ENCODE measurements at places on chromosomes 13 and 19.

DNA sequence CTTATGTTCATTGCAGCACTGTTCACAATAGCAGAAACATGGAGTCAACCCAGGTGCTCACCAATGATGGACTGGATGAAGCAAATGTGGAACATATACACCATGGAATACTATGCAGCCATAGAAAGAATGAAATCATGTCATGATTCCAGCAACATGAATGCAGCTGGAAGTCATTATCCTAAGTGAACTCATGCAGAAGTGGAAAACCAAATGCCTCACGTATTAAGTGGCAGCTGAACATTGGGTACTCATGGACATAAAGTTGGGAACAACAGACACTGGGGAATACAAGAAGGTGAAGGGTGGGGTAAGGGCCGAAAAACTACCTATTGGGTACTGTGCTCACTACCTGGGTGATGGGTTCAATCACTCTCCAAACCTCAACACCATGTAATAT, 915.9 kb downstream of the UQCRFS1 start:
- no peak for DNase-seq

DNA sequence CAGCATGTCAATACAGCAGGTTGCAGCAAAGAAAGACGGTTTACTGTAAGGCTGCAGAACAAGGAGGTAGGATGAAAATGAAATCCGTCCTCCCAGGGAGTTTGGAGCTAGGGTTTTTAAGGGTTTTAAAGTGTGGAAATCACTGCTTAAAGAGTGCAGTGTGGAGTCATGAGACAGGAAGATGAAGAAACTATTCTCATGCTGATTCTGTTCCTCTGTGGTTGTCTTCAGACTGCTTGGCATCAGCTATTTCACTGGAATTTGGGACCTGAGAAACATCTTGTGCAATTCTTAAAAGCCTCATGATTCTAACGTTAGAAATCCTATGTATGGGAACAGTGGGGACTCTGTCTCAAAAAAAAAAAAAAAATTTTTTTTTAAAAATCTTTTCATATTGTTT, 11.4 kb downstream of the ZNF331 start:
- DNase-seq = no peak

GRCh38 chr13:71156550-71156949, 710.5 kb downstream of the DACH1 start:
- no peak for DNase-seq

GRCh38 chr13:113514847-113515246, 24.3 kb upstream of the DCUN1D2 start:
- DNase-seq = no peak

- no peak for DNase-seq
These were observed 141.9 kb downstream of the SLC7A1 start for GRCh38 chr13:29453617-29454011.

- DNase-seq = no peak
These were observed 1053.6 kb upstream of the MIR17HG start for GRCh38 chr13:90293793-90294361.

- DNase-seq = no peak
These were observed 163.6 kb downstream of the DIAPH3 start for GRCh38 chr13:60000081-60000480.

GRCh38 chr13:103788061-103788652, 721.9 kb upstream of the SLC10A2 start:
- no peak for DNase-seq

DNA sequence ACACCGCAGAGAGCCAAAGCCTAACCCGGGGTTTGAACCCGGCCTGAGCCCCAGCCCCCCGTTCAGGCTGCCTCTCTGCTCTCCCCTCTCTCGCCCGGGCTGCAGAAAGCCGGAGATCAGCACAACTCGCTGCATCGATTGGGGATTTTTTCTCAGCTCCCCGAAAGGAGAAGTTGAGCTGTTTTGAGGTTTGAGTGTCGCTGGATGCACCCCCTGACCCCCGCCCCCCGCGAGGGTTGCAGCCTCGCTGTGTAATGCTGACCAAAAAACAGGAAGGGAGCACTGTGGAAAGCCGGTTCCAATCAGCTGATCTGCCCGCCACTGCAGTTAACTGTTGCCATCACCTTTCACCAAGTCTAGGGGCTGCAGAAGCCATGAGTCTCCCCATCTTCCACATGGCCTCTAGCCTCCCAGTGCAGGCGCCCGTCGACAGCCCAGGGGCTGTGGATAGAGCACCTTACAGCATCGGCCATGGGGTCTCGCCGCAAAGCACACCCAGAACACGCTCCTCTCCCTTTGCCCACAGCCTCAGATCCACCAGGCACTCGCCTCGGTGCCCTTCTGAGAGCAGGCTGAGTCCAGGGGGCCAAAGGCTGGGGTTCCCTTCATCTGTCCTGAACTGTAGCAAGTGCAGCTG, 34.5 kb downstream of the MYO9B start:
- DNase-seq = no peak

DNA sequence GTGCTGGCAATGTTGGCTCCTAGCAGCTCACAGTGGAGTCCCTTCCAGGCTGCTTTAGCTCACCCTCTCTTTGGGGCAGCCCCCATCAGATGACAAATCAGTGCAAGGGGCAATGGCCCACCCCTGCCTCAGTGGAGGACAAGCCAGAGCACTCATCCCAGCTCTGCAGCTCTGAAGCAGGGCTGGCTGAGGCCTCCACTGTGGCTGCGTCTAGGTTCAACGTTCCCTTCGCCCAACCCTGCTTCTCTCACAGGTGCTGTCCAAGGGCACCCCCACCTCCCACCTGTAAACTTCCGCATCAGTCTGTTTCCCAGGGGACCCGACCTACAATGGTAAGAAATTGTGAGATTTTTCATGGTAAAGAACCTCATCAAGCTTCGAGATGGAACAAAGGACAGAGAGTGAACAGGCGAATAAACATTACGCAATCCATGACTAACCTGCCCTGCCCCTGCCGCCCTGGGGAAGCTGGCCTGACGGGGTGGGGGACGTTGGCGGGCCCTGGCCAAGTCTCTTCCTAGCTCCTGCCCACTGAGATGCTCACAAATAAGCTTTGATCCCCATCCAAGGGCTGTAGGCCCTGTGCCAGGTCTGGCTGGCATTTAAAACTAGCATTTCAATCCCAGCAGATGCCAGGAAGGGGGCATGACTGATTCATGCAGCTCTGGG, 40.5 kb downstream of the DZIP1 start:
- DNase-seq = no peak

DNA sequence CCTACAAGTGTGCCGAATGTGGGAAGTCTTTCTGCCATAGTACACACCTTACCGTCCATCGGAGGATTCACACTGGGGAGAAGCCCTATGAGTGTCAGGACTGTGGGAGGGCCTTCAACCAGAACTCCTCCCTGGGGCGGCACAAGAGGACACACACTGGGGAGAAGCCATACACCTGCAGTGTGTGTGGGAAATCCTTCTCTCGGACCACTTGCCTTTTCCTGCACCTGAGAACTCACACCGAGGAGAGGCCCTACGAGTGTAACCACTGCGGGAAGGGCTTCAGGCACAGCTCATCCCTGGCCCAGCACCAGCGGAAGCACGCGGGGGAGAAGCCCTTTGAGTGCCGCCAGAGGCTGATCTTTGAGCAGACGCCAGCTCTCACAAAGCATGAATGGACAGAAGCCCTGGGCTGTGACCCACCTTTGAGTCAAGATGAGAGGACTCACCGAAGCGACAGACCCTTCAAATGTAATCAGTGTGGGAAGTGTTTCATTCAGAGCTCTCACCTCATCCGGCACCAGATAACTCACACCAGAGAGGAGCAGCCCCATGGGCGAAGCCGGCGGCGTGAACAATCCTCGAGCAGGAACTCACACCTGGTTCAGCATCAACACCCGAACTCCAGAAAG, 10.3 kb upstream of the ERVK3-1 start:
- DNase-seq = no peak

- no peak for DNase-seq
These were observed 219 bp upstream of the FSTL3 start for GRCh38 chr19:676007-676338.

GRCh38 chr13:102333320-102334198, 68.3 kb downstream of the FGF14 start:
- no peak for DNase-seq

DNA sequence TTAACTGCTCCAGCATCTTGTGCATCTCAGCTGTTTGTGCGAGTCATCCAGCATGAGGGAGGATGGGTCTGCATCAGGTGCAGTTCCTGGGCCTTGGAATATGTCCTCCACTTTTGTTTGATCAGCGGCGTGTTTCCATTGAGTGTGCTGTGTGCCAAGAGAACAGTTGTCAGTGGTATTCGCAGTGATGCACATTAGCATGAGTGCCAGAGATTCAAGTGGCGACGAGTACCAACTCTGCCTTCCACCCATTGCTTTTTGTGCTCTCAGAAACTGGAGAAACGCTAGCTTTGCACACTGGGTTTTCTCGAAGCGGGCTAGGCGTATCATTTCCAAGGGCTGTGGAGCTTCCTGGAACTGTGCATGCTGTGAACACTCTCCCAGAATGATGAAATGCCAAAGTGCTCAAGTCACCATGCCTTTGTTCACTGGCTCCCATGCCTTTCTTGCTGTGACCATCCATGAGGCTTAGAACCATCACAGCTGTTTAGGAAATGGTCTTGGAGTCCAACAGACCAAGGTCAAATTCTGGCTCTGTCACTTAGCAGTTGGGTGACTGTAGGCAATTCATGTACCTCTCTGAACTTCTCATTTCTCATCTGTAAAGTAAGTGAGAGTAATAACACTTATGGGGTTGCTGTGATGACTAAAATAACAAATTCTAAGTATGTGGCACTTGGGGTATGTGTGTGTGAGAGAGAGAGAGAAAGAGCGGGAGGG, 18.4 kb downstream of the LRCH1 start:
- no peak for DNase-seq

DNA sequence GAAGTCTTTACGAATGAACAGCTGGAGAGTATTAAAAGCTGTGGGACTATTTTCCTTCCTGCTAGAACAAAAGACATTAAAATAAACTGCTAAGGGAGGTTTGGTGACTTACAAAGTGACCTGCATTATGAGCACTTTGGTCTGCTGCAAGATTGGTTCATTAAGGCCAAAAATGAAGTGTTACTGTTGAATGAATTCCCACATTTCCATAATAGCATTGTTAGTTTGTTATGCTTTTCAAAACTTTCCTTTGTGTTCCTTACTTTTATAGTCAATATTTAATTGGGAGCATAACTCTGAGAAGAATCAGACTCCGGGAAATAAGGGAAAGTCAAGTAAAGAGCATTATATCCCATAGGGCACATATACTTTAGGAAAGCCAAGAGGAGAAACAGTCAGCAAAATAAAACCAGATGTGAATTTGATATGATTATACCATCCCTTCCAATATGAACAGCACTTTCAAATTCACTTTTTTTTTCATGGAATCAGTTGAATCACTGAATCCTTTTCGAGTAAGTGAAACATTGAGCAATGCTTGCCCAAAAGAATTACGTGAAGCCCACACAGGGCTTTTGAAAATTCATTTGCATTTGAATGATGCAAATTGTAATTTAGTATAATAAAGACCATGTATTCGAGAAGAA, 112.6 kb downstream of the KCTD12 start:
- DNase-seq = no peak

DNA sequence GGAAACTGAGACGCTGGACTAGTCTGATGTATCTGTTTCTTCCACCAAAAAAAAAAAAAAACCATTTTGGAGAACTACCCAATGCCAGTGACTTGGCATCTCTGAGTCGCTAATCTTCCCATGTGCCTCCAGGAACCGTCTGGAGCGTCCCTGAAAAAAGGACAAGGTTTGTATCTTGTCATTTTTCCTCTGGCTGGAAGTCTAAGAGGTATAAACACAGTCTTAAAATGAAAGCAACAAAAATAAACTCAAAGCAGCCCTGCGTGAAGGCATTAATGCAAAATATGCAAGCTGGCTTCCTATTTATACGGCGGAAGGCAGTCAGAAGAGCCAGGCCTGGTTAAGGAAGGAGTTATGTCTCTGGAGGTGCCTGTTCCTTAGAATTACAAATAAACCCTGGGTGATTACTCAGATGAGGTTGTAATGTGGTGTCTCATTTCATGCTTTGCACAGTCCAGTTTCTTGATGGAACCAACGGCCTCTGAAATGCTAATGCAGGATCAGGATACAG, 20.3 kb downstream of the ACTN4 start:
- DNase-seq = no peak

- DNase-seq = no peak
These were observed 25.7 kb downstream of the DIAPH3 start for GRCh38 chr13:60137911-60138560.

GRCh38 chr19:48716562-48717291, 2.8 kb downstream of the MAMSTR start:
- DNase-seq = no peak

DNA sequence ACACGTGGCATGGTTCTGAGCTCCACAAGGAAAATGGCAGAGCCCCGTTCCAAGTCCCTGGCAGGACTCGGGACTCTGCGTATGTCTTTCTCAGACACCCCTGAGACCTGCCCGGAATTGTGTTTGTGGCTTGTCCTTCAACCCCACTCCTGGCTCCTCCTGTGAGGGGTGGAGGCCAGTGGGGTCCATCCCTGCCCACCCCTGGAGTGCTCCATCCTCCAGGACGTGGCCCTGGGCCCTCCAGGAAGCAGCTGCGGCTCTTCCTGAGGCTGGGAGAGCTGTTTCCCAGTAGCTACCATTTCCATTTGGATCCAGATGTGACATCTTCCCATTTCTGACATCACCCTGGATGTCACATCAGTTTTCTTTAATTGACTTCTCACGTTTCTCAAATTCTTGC, 118.7 kb upstream of the C1QTNF9B start:
- DNase-seq = no peak

GRCh38 chr13:28297341-28297740, 159.0 kb downstream of the PAN3 start:
- no peak for DNase-seq

DNA sequence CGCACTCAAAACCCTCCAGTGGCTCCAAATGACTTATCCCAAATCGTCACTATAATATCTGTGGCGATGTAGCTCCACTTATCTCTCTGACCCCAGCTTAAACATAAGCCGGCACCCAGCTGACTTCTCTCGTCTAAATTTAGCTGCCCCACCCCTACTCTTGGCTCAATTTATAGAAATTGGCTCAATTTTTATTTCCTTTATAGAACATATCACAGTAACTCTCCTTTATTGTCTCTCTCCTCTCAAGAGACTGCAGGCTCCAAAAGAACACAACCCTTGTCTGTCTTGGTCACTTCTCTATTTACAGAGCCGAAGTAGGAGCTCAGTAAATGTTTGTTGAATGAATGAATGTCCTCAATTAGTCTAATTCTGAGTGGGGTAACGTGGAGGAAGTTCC, 805 bp downstream of the ZNF784 start:
- DNase-seq = no peak

GRCh38 chr19:4705413-4706131, 18.1 kb downstream of the DPP9 start:
- no peak for DNase-seq

DNA sequence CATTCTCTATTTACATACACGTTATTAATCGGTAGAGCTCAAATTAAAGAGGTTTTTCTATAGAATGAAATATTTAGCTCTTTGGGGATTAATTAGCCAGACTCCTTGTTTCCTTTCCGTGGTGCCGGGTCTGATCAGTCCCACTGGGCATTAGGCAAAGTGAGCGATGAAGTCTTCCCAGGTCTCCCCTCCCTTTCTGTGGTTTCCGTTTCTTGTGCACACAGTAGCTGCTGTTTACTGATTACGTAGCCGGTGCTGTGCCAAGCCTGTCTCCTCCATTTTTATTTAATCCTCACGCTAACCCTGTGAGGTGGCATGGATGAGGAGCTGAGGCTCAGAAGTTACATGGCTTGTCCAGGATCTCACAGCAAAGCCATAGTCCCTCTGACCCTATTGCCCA, 9.0 kb downstream of the SLC25A15 start:
- no peak for DNase-seq
